Substantia nigra (tissue), 51 donors: ENCODE measurements at places on chromosomes 4 and X.
A peak's percentile ranks its signal among the peaks of the same experiment; 100 is the strongest.

- no peak for DNase-seq
These were observed 9.6 kb upstream of the YTHDC1 start for GRCh38 chr4:68359508-68359907.

DNA sequence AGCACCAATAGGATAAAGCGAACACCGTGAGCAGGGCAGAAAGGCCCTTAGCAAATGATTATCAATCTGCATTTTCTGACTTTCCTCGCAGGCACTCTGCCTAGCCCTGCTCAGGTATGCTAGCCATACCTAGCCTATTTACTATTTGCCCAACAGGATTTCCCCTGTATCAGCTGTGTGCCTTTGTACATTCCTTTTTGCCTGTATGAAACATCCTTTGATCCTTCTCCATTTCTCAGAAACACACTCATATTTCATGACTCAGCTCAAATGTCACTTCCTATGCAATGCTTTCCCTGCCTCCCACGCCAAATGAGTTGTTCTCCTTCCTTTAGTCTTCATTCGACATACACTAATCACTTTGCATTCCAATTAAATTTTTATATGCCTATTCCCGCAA, 37.2 kb downstream of the PCDH7 start:
- no peak for DNase-seq

DNA sequence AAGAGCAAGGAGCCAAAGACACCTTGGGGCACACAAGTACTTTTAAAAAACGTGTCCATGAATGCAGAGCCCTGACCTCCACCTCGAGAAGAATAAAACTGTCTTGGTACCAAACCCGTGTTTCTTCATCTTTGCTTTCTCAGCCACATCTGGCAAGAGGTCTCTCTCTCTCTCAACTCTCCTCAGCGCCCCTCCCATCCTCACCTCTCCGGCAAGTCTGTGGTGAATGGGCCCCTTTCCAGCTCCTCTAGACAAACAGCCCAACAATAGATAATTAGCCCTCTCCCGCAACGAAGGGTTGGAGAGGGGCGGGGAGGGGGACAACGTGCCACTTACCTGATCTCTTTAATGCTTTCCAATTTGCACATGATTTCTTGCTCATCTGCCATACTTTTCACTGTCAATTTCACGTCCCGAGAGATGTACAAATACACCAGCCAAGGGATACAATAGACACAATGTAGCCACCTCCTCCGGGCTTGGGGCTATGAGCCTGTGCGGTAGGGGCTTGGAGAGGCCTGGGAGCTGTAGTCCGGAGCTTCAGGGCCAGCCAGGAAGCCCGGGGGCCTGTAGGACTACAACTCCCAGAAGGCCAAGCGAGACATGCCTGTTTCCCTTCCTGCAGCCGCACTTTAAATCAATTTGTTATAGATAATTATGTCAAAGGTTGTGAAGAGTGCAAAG, at the start of gene ZC4H2:
TSS of gene ZC4H2 (minus strand) at position 462 of the 684 bp plus-strand sequence. CDS start at position 389, 73 bp downstream.
- peak; percentile 49 for DNase-seq

GRCh38 chrX:145394344-145394743, 147.0 kb downstream of the SPANXN1 start:
- no peak for DNase-seq

GRCh38 chr4:187921946-187922623, 73.5 kb upstream of the ZFP42 start:
- DNase-seq = no peak

- DNase-seq = no peak
These were observed 57.6 kb downstream of the RFC1 start for GRCh38 chr4:39308611-39309010.

DNA sequence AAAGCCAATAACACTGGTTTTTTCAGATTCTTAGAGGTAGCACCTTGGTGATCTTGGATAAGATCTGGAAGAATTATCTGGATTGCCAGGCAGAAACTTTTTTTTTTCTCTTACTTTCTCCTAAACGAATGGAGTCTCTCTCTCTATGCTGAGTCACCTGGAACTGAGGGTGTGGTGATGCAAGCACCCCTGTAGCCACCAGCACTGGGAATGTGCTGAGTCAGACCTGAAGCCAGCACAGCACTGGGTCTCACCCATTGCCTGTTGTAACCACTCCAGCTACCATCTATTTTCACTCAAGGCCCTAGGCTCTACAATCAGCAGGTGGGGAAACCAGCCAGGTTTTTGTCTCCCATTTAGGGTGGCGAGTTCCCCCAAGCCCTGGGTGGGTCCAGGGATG, 923.8 kb downstream of the RAPGEF2 start:
- no peak for DNase-seq

- peak; percentile 5 for DNase-seq
These were observed 39.5 kb upstream of the CD40LG start for GRCh38 chrX:136608295-136608933.

DNA sequence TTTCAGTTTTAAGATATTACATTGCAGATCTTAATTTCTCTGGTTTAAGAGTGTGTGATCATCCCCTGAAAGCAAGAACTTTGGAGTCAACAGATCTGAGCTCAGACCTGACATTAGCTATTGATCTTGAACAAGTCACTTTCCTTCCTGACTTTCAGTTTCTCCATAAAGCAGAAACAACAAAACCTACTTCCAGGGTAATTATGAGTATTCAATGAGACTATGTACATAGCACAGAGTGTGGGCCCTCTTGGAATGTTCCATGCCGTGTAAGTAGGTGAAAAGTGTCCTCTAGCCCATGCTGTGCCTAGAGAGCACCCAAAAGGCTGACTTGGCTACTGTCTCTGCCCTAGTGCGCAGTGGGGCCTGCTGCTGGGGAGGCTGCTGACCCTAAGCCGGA, 188.0 kb upstream of the RPL34 start:
- DNase-seq = no peak

GRCh38 chr4:186586205-186586604, 30.8 kb upstream of the MTNR1A start:
- no peak for DNase-seq

DNA sequence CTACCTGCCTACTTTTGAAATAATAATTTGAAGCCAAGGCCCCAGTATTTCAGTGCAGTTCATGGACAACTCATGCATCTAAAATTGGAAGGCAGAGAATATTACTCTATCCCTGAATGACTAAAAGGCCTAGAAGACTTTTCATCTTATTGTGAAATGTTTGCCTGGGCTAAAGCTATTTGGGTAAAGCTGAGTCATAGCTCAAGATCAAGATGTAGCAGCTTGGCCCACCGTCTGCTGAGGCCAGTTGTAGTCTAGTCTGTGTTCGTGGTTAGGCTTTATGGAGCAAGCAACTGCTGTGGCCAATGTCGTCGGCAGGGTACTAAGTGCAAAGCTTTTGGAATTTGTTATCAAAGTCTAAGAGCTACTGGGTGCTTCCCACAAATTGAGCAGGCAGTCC, 929.1 kb downstream of the RAB28 start:
- DNase-seq = no peak

GRCh38 chrX:75038925-75039324, 113.7 kb upstream of the NEXMIF start:
- DNase-seq = no peak

- no peak for DNase-seq
These were observed 429 bp downstream of the UVSSA start for GRCh38 chr4:1347410-1347864.

GRCh38 chr4:83589279-83589678, 53.4 kb downstream of the GPAT3 start:
- no peak for DNase-seq

GRCh38 chr4:152979731-152980330, 43.7 kb downstream of the FHDC1 start:
- DNase-seq = no peak

GRCh38 chrX:119505945-119506344, 37.7 kb downstream of the SLC25A5 start:
- DNase-seq = no peak

DNA sequence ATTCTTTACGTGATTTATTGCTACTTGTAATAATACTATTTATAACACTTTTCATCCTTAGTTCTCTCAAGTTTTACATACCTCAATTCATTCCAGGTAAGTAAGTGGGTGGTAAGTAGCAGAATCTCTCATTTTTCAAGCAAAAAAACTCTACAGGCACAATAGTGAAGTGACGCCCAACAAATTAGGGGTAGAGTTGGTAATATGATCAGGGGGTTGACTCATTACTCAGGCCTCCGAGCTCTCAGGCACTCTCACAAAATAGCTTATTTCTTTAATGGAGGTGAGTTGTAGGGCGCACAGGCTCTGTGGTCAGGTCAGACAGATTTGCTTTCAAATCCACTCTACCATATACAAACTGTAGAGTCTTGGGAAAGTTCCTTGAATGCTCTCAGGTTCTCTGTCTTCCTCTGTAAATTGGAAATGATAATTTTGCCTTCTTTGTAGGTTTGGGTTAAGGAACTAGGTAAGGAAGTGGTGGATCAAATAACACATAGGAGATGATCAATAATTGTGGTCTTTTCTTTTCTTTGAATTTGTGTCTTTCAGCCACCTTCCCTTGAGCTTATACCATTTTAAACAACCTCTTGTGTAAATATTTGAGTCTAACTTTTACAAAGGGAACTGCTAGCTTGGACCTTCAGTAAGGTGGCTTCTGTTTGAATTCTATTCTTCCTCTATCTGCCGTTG, 134.9 kb upstream of the LEF1 start:
- DNase-seq = no peak

- no peak for DNase-seq
These were observed 6.3 kb downstream of the C1QTNF7 start for GRCh38 chr4:15434091-15434490.

DNA sequence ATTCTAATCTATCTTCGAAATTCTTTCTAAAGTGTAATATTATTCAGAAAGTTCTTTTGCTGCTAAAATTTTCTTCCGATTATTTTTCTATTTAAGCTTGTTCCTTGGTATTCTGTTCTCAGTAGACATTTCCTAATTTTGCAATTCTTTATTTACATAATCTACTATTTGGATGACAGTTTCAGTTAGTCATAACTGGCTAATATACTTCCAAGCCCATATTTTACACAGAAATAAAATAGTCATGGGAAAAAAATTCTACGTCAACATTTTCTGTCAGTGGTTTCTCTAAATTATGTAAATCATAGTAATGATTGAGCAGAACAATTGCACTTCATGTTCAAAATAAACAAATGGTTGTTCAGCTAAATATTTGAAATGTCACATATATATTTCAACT, 178.0 kb upstream of the ANKRD50 start:
- no peak for DNase-seq

- DNase-seq = no peak
These were observed 26.8 kb downstream of the ENOX2 start for GRCh38 chrX:130876226-130876625.

- no peak for DNase-seq
These were observed 523.2 kb upstream of the IGFBP7 start for GRCh38 chr4:57633212-57633859.

DNA sequence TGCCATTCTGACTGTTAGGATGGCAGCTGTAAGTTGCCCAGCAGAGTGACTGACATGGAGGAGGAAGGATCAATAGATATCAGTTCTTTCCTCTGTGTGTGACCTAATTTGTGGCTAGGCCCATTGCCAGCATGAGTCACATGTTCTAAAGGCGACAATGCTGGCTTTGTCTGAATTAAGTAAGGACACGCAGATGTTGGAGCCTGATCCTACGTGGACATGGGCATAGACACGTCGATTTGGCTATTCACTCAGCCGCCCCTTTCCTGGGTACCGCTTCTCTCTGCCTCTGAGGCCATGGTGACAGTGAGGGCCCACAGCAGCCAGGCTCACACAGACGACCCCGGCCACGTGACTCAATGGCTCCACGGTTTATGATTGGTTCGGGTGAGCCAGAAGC, 16.3 kb downstream of the PROM1 start:
- DNase-seq = peak; percentile 23

GRCh38 chrX:123830309-123830708, 29.5 kb upstream of the XIAP start:
- DNase-seq = no peak
